Activated CD4-positive, alpha-beta T cell treated with anti-CD3 and anti-CD28 coated beads, Interleukin-2, amount 50 U/mL, for 4 hours (primary cell): ENCODE measurements at places on chromosomes 16 and 17.
A peak's percentile ranks its signal among the peaks of the same experiment; 100 is the strongest.

GRCh38 chr17:37218849-37219248, 156.9 kb upstream of the C17orf78 start:
- DNase-seq, result no peak

- no peak for DNase-seq
Measured at GRCh38 chr16:75202069-75202590, 4.8 kb downstream of the CTRB2 start.

GRCh38 chr16:87035053-87035452, 282.1 kb downstream of the C16orf95 start:
- no peak for DNase-seq

DNA sequence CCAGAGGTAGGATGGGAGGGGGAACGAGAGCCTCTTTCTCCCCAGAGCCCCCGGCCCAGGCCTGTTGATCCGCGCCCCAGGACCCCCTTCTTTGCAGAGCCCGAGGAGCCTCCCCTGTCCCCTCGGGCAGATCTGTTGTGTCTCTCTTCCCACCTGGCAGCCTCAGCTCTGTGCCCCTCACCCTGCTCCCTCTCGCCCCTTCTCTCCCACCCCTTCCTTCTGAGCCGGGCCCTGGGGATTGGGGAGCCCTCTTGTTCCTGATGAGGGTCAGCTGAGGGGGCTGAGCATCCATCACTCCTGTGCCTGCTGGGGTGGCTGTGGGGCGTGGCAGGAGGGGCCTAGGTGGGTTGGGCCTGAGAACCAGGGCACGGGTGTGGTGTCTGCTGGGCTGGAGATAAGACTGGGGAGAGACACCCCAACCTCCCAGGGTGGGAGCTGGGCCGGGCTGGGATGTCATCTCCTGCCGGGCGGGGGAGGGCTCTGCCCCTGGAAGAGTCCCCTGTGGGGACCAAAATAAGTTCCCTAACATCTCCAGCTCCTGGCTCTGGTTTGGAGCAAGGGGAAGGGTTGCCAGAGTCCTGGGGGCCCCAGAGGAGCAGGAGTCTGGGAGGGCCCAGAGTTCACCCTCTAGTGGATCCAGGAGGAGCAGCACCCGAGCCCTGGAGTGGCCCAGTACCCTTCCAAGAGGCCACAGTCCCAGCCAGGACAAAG, 65.4 kb downstream of the MRC2 start:
- no peak for DNase-seq

DNA sequence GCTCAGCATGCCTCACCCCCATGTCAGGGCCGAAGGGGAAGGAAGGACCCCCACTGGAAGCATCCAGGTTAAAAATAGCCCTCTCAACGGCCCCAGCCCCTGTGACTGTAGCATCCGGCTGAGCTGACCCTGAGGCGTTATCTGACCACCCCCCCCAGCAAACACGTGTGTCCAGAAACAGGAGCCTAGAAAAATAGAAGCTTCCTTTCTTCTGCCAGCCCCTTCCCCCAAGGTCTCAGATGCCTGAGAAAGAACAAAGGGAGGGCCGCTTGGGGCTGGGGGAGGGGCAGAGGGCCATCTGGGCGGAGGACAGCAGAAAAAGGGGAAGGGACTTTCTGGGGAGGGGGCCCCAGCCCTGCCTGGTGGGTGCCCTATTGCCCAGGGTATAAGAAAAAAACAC, 55.8 kb downstream of the ACTG1 start:
- DNase-seq, result no peak

GRCh38 chr16:54355251-54355650, 68.7 kb upstream of the IRX3 start:
- DNase-seq, result no peak

GRCh38 chr16:87604634-87605111, 2.4 kb downstream of the JPH3 start:
- DNase-seq, result no peak

GRCh38 chr16:57341441-57342303, 16.9 kb upstream of the CCL22 start:
- no peak for DNase-seq

DNA sequence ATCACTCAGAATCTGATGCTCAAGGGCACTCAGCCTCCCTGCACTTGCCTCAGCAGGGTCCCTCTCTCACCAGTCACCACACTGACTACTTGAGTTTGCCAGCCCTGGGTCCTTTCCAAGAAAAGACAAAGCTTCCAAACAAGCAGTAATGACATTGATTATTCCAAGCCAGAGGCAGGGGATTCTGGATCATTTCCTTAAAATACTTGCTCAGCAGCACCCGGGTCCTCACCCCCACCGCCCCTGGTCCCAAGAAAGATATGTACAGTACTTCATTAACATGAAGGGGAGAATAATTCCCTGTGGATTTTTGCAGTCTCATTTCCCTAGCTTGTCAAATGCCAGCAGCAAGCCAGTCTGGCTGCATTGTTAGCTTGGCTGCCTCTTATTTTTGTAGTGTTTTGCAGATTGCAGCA, 83.2 kb upstream of the GNAO1 start:
- no peak for DNase-seq

DNA sequence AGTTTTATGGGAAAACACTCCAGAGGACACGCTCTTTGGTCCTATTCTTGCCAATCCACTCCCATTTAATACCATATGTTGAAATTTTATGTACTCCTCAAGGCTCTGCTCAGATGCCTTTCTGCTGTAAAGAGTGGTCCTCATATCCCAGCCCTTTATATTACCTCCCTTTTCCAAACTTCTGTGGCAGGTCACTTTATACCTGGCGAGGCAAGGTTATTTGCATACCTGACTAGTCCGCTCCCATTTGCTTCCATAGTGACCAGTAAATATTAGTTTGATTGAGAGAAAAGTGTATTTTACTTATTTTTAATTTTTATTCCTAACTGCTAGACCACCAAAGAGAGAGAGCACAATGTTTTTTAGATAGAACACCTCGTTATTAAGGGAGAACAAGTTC, 17.3 kb downstream of the KRT12 start:
- no peak for DNase-seq

DNA sequence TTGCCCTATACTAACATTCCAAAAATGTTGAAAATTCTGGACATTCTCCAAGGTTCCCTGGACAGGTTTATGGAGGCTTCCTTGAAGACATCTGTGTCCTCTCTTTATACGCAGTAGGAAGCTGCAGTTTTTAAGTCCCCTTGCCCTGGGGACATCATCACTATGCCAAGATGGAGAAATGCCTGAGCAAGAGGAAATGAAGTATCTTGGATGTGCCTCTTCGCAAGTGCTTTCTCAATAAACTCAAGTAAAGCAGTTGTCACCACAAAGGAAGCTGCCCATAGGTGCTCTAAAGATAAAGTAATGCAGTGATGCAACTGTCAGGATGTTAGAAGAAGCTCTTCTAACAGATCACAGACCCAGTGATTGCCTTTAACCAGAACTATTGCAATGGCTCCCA, 71.0 kb downstream of the CDYL2 start:
- no peak for DNase-seq

DNA sequence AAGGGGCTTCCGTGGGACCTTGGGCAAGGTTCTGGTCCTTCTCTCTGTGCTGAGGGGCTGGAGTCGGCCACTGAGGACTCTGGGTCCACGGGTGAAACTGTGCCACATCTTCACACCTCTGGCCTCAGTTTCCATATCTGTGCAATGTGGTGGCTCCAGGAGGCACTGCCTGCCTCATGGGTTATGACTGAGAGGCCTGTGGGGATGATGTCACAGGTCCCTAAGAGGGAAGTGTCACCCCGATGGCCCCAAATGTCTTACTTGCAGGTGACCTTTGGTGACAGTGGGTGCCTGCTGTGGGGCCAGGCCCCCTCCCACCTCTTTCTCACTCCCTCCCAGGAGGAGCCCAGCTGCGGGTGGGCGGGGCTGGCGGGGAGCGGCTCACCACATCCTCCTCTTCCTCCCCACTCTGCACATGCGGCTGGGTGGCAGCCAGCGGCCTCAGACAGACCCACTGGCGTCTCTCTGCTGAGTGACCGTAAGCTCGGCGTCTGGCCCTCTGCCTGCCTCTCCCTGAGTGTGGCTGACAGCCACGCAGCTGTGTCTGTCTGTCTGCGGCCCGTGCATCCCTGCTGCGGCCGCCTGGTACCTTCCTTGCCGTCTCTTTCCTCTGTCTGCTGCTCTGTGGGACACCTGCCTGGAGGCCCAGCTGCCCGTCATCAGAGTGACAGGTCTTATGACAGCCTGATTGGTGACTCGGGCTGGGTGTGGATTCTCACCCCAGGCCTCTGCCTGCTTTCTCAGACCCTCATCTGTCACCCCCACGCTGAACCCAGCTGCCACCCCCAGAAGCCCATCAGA, at the start of gene IL21R:
TSS of gene IL21R (plus strand) at position 407 of the 801 bp plus-strand sequence. CDS start 27,898 bp downstream, outside the sequence.
- peak; percentile 81 for DNase-seq

- no peak for DNase-seq
Measured at GRCh38 chr16:54050459-54051210, 236.0 kb downstream of the IRX3 start.

GRCh38 chr16:83974475-83974874, 6.4 kb downstream of the NECAB2 start:
- no peak for DNase-seq

DNA sequence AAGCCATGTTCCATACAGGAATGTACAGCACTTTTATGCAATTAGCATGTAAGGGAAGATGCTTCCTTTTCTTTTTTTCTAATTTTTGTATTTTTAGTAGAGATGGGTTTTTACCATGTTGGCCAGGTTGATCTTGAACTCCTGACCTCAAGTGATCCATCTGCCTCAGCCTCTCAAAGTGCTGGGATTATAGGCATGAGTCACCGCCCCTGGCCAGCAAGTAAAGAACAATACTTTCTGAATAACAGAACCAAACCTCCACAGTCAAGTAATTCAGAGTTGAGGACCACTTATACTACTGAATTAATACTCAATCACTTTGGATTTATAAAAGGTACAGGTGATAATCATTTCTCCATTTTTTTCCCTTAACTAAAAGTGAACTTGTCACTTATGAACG, 13.0 kb downstream of the C16orf87 start:
- DNase-seq, result no peak

DNA sequence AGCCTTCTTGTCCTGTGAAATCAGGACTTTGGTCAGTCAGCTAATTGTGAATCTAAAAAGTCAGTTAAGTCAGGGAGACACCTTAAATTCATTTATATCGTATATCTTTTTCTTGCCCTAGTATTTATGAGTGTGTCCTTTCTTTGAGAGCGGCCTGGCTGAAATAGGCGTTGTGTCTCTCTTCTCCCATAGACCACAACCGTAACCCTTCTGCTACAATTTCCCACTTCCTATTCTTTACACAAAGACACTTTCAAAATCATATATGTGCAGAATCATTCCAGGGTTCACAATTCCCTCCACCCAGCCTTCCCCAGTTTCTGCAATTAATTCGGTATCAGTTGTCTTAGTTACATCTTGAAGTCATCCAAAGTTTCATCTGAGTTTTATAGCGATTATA, 14.0 kb upstream of the COTL1 start:
- DNase-seq, result no peak

DNA sequence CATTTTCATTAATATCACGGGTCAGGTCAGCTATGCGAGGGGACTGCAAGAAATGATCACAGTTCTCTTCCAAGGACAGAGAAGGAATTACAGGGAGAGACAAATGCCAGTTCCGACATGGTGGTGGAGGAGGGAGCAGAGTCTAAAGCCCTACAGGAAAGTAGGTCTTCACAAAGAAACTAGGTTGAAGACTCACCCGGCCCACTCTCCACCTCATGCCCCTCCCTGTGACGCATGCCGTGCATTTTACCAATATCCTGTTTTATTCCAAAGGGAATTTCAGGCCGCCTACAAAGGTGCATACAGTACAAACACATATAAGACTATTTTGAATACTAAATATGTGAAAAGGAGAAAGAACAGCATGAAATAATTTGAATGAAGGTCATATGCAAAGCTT, 56.8 kb downstream of the CDH11 start:
- DNase-seq, result no peak

- DNase-seq, result no peak
Measured at GRCh38 chr17:75739801-75740200, 18.5 kb downstream of the ITGB4 start.

- no peak for DNase-seq
Measured at GRCh38 chr17:22462461-22462860, 770.1 kb downstream of the KCNJ18 start.

DNA sequence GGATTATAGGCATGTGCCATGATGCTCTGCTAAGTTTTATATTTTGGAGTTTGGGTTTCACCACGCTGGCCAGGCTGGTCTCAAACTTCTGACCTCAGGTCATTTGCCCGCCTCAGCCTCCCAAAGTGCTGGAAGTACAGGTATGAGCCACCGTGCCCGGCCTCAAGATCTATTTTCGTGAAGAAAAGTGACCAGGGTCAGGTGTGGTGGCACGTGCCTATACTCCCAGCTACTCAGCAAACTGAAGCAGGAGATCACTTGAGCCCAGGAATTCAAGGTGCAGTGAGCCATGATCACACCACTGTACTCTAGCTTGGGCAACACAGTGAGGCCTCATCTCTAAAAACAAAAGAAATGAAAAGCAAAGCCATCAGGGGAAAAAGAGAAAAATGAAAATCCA, 18.7 kb downstream of the CMTM4 start:
- no peak for DNase-seq

DNA sequence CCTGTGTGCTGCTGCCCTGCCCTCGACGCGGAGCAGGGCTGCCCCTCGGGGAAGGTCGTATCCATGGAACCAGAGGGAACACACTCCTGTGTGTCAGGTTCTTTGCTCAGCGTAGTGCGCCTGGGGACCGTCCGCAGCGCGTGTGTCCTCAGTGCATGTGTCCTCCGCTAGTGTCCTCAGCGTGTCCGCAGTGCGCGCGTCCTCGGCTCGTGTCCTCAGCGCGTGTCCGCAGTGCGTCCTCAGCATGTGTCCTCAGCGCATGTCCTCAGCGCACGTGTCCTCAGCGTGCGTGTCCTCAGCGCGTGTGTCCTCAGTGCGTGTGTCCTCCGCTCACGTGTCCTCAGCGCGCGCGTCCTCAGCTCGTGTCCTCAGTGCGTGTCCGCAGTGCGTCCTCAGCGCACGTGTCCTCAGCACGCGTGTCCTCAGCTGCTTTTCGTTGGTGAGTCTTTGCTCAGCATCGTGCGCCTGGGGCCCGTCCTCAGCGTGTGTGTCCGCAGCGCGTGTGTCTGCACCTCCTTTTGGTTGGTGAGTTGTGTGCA, 59.2 kb upstream of the ZNF750 start:
- DNase-seq, result no peak
